ENCODE measurements at places on chromosomes 3 and 15. TPM values are rescaled to one million over a fixed set of nuclear protein-coding genes. Genes with fewer than 3 reads are reported as not detected.

GRCh38 chr3:128033102-128033501, 19.1 kb upstream of the SEC61A1 start:
- H3K4me1 ChIP-seq = no peaks in the 10 kb centered on the region
- no peak for DNase-seq
- H3K27me3 ChIP-seq = peaks cover 6% of the 10 kb centered on the region

- no peak overlapping the region for H3K27ac ChIP-seq
- H3K27me3 ChIP-seq = no peaks in the 10 kb centered on the region
- no peaks in the 10 kb centered on the region for H3K4me1 ChIP-seq
- no peaks in the 10 kb centered on the region for H3K36me3 ChIP-seq
- DNase-seq = no peak
These were observed 22.0 kb upstream of the FAM3D start for GRCh38 chr3:58688574-58688973.

DNA sequence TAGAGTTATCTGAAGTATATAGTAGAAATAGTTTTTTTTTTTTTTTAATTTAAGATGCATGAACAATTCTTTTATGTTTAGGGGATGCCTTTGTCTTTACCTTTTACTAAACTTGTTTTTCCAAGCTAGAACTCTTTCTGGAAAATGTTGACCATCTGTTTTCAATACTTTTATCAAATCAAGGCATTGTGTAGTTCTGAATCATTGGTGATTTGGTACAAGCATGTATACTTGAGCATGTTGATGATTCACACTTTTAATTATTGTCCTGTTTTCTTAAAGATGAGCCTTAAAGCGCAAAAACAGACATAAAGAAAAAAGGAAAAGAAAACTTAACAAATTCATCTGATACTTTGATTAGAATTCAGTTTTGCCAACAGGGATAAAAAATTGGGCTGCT, 28.3 kb downstream of the PDCD6IP start:
- no peaks in the 10 kb centered on the region for H3K27me3 ChIP-seq
- no peak for DNase-seq
- peaks cover 47% of the 10 kb centered on the region for H3K36me3 ChIP-seq

Gene MAP1A
- total RNA-seq = 5.4 TPM

Measured in spleen (tissue), 13 donors.